A549 treated with AZD2906 at 1 μM for 4 hours (cell line): ENCODE measurements at places on chromosomes 4 and X. TPM values are rescaled to one million over a fixed set of nuclear protein-coding genes. Genes with fewer than 3 reads are reported as not detected.

The VSIG1 gene
- 0.14 to 0.40 TPM (median 0.22 TPM) in 5 replicates for total RNA-seq

The USP26 gene
- total RNA-seq: not detected in 5 replicates

The COX7B2 gene
- not detected in 5 replicates for total RNA-seq

The MRPS18C gene
- total RNA-seq: 39.7 to 53.0 TPM (median 40.9 TPM) in 5 replicates

The HTR2C gene
- not detected in 5 replicates for total RNA-seq
